Spinal cord (tissue), 10 donors: ENCODE measurements at places on chromosomes 11 and 22. TPM values are rescaled to one million over a fixed set of nuclear protein-coding genes. Genes with fewer than 3 reads are reported as not detected.
A peak's percentile ranks its signal among the peaks of the same experiment; 100 is the strongest.

DNA sequence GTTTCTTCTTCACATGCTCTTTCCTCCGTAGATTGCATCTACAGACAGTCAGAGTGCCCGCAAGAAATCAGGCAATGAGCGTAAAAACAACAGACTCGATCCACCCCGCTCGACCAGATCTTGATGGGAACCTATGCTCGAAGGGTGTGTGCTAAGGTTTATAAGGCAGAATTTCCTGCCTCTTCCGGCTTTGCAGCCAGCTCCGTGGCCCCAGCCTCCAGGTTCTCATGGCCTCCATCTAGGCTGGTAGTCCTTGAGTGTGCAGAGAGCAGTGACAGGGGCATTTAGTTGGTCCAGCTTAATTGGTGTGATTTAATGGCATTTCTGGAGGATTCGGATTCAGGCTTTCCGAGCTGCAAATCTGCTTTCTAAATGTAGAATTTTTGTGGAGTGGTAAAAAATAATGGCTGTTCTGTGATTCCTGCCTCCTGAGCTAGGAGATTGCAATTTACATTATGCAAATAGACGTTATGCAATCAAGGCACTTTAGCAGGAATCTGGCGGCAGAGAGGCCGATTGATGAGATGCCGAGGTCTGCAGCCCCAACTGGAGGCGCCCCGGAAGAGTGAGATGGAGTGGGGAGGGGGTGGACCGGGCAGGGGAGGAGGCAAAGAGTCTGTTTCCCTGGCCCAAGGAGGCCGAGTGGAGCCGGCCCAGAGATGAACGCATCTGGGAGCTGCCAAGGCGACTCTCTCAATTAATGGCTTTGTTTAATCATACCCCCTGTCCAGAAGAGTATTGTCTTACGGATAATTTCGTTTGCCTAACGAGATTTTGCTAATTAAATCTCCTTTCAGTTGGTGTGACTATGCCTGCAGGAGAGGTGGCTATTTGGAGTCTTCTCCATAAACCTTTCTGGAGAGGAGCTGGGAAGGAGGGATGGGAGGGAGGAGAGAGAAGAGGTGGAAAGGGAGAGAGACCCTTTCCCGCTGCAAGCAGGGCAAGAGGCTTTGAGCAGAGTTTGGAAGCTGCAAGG lies 75.3 kb downstream of the PKNOX2 start:
- no peak for DNase-seq

DNA sequence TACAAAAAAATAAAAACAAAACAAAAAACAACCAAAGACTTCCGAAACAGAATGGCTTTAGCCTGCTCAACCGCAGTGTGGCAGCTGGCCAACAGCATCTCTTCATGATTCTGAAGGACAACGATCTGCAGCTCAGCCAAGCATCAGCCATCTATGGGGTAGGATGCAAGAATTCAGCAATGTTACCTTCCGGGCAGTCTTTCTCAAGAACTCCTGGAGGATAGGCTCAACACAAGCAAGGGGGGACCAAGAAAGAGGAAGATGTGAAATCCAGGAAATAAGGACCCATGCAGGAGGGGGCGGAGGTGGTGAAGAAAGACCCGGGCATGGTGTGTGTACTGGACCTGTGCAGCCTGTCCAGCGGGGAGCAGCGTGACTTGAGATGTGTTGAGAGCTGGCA lies 3.5 kb upstream of the TSPO start:
- no peak for DNase-seq

- DNase-seq, result peak; percentile 58
Measured at GRCh38 chr11:131760091-131761061, 390.0 kb downstream of the NTM start.

- no peak for DNase-seq
Measured at GRCh38 chr11:46306296-46306853, 28.9 kb downstream of the CREB3L1 start.

The FAT3 gene
- total RNA-seq, result 87.7 TPM

The VSIG10L2 gene
- total RNA-seq, result not detected

The C11orf91 gene
- not detected for total RNA-seq
